ENCODE measurements at places on chromosomes 6 and 20.
A peak's percentile ranks its signal among the peaks of the same experiment; 100 is the strongest.

- DNase-seq: no peak
These were observed 38.7 kb downstream of the GTF2H5 start for GRCh38 chr6:158206740-158207421.

DNA sequence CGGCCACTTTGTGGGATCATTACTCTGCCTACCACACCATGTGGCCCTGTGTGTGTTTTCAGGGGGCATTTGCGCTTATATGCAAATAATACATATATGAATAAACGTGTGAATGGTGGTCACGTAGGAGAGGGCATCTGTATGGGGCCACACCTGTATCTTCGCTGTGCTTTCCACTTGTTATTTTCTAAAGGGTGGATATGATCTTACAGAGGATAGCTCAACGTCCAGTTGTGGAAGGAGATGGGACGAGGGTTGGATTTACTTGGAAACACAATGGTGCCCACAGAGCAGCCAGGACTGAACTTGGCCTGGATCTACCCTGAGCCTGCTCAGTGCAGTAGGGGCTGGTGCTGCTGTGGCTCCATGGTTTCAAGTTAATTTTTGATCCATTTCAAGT, 93.3 kb downstream of the YTHDF1 start:
- DNase-seq: no peak

GRCh38 chr6:156336089-156336488, 441.1 kb upstream of the ARID1B start:
- DNase-seq: no peak

DNA sequence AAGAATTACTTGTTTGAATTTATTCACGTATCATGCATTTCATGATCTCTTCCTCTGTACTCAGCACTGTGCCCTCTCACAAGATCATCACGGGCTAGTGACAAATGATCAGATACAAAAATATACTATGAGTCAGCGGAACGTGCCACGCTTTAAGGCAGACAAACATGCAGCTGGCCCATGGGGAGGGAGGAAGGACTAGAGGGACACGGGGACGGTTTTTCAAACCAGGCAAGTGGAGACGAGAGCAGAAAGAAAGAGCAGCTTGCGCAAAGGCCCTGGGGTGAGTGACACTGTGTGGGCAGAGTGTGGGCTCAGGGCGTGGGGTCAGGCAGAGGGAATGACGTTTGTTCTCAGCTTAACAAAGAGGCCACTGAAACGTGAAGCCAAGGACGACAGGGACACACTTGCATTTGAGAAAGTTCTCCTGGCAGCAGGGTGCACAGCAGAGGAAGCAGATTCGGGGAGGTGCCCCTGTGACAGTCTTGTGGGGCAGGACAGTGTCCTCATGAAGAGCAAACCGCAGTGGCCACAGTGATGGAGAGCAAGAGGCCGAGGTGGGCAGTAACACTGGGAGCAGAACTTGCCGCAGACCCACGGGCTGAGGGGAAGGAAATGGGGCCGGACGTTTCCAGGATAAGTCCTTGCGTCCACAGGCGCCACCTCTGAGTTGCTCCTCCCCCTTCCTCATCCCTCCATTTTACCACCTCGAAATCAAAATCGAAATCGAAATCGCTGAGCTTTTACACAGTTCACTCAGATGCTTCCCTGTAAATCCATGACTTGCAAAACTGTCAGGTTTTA, 6.9 kb upstream of the RPS6KA2 start:
- DNase-seq: peak; percentile 7

GRCh38 chr20:36483209-36483918, 58.0 kb upstream of the MYL9 start:
- no peak for DNase-seq

- no peak for DNase-seq
These were observed 1.4 kb downstream of the RPRD1B start for GRCh38 chr20:38034961-38035360.

DNA sequence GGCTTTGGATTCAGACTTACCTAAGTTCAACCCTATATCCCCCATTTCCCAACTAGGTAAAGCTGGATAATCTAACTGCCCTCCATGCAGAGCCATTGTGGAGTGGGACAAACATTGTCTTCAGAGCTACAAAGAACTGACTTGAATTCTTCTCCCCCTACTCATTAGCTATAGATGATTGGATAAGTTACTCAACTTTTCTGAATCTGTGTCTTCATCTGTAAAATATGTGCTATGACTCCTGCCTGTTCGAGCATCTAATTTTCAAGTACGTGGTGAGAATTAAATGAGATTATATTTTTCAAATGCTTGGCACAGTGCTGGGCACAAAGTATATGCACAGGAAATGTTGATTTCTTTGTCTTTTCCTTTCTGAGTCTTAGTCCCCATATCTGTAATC, 240.3 kb upstream of the TCF21 start:
- no peak for DNase-seq

- DNase-seq: no peak
These were observed 1.0 kb upstream of the MTRES1 start for GRCh38 chr6:107026965-107027364.

- DNase-seq: no peak
These were observed 130.2 kb upstream of the AKIRIN2 start for GRCh38 chr6:87832025-87832825.

- DNase-seq: no peak
These were observed 263.6 kb downstream of the EYA4 start for GRCh38 chr6:133504761-133505160.

DNA sequence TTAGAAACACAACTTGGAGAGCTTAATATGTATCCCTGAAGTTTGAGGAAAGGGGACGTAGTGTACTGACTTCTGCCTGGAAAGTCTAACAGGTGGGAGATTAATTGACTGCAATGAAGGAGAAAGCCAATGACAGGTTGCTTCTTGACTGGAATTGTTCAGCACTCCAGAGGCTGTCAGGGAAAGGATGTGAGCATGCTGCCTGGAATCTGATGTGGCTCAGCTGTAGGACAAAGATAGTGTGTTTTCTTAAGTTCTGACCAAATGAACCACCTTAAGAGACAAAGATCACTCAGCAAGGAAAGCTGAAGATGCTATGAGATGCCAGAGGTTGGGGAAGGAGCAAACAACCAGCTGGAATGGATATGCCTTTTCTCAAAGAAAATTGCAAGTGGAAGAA, 185.8 kb downstream of the PHF3 start:
- no peak for DNase-seq

GRCh38 chr20:63740070-63740626, 572 bp downstream of the SLC2A4RG start:
- DNase-seq: no peak

DNA sequence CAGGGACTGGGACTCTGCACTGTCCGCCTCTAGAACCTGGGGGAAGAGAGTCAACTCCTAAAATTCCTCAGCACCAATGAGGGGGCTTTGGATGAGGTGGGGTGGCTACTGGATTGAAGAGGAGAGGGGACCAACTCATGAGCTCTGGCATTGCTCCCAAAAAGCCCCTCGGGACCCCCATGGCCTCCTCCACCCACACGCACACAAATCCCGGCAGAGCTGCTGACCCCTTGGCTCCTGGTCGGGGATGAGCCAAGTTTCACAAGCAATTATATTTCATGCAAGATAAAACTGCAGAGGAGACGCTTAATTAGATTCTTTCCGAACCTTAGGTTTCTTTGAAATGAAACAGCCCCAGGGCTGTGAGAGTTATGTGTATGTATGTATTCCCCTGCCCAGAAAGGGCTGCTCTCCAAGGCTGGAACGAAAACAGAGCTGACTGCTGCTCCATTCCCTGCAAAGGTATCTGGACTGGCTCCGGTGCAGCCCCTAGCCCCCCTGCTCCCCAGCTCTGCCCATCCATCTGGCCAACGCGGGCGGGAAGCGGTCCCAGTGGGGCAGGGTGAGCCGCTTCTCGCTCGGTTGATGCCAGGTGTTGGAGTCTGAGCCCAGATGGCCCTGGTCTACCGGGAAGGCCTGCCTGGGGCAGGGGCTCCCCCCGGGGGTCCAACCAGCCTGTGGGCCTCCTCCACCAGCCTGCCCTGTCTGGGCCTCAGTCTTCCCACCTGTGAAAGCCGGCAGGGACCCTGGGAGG, 46.8 kb upstream of the STX16 start:
- DNase-seq: peak; percentile 49

DNA sequence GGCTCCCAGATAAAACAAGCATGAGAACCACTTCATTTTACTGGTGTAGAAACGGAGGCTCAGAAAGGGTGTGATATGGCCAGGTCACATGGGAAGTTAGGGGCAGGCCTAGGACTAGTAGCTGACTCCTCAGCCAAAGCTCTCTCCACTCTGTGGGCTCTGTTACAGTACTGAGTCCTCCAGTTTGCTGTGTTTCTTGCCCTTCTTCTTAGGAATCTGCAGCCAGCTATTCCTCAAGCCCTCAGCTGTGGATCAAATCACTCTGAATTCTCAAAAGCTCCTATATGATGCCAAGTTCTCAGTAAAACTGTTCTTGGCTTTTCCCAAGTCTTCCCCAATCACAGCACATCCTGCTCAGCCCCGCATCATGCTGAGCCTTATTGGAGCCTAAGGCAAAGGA, 42.5 kb upstream of the ADGRF1 start:
- DNase-seq: no peak

DNA sequence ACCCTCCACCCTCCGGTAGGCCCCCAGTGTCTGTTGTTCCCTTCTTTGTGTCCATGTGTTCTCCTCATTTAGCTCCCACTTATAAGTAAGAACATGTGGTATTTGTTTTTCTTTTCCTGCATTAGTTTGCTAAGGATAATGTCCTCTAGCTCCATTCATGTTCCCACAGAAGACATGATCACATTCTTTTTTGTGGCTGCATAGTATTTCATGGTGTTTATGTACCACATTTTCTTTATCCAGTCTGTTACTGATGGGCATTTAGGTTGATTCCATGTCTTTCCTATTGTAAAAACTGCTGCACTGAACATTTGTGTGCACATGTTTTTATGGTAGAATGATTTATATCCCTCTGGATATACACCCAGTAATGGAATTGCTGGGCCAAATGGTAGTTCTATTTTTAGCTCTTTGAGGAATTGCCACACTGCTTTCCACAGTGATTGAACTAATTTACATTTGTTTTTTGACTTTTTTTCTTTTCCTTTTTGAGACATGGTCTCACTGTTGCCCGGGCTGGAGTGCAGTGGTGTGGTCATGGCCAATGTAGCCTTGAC, 4.5 kb downstream of the KPNA5 start:
- DNase-seq: no peak

DNA sequence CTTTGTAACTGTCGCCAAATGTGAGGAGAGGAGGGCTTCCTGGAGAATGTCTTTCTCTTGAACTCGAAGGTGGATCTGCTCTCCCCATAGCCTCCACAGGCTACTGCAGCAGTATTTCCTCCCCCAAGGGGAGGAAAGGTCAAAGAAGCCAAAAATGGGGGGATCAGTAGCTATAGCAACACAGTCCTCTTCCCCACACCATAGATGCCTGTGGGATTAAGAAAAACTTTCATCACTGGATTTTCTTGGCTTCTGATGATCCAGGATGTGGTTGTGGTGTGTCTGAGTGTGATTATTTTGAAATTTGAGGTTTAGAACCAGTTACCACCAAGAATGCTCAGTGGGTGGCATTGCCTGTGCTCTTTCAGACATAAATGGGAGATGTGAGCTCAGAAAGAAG, 140.1 kb upstream of the SPACA1 start:
- DNase-seq: no peak

- DNase-seq: peak; percentile 86
These were observed 127.0 kb downstream of the PHACTR3 start for GRCh38 chr20:59731376-59731775.

- no peak for DNase-seq
These were observed 79.5 kb upstream of the MYL9 start for GRCh38 chr20:36461600-36462439.

DNA sequence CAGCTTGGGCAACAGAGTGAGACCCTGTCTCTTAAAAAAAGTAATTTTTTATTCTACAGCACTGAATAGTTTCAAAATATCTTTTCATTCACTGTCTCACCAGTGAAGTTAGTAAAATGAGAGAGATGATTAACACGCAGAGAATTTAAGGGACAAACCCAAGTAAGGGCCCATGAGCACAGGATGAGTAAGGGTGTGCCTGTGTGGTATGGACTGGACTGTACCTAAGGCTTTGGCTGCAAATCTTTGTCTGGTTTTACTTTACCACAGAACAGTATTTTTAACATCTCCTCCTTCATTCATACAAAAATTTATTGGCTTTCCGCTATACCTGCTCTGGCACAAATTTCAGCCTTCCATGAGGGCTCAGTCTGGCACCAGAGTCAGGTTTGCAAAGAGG, 433.3 kb downstream of the UTRN start:
- no peak for DNase-seq

- DNase-seq: peak; percentile 30
These were observed 160.8 kb downstream of the GMPR start for GRCh38 chr6:16399158-16399557.

GRCh38 chr20:51563486-51564332, 21.2 kb upstream of the NFATC2 start:
- peak; percentile 75 for DNase-seq

DNA sequence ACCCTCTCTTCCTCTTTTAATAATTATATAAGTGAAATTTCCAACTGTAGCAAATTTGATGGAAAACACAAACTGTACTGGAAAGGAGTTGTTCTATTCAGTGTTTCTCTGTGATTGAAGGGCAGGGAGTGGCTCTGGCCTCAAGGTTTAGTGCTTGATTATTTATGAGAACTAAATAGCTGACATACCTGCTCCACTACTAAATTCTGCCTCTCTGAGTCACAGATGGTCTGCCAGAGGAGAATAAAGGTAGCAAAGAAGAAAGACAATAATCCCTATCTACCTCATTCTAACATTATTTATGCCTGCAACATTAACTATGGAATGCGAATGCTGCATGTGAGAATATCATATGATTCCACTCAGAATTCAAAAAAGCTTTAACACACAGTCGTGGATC, 9.3 kb downstream of the BMP5 start:
- DNase-seq: no peak

DNA sequence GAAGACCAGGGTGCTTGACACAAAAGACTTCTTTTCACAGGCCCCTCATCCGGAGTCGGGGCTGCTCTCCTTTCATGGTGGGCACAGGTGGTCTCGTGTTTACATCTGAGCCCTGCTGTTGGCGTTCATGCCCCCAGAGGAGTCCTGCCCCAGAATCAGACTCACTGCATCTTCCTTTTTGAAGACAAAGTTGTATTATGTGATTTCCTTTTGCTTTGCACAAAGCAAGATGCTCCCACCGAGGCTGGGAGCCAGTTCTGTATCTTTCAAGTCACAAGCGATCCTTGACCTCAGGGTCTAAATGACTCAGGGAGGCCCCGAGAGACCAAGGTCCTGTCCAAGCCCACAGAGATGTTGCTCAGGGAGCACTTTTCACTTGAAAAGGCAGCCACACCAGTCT, 330.5 kb downstream of the THBS2 start:
- no peak for DNase-seq

GRCh38 chr6:133187657-133188453, 53.3 kb upstream of the EYA4 start:
- no peak for DNase-seq

- no peak for DNase-seq
These were observed 5.0 kb upstream of the BHLHE23 start for GRCh38 chr20:63011798-63012197.

- no peak for DNase-seq
These were observed 1.5 kb upstream of the PHIP start for GRCh38 chr6:79079561-79080041.

- no peak for DNase-seq
These were observed 5.6 kb downstream of the BRD2 start for GRCh38 chr6:32974016-32974333.

GRCh38 chr6:80356545-80356944, 250.1 kb downstream of the BCKDHB start:
- no peak for DNase-seq

GRCh38 chr20:4267242-4267641, 251.9 kb upstream of the RNF24 start:
- no peak for DNase-seq

GRCh38 chr20:41981746-41982145, 363.6 kb upstream of the CHD6 start:
- DNase-seq: no peak

- no peak for DNase-seq
These were observed 572.9 kb upstream of the NOX3 start for GRCh38 chr6:156028335-156029131.
